ENCODE measurements at places on chromosomes 11 and 22. TPM values are rescaled to one million over a fixed set of nuclear protein-coding genes. Genes with fewer than 3 reads are reported as not detected.

DNA sequence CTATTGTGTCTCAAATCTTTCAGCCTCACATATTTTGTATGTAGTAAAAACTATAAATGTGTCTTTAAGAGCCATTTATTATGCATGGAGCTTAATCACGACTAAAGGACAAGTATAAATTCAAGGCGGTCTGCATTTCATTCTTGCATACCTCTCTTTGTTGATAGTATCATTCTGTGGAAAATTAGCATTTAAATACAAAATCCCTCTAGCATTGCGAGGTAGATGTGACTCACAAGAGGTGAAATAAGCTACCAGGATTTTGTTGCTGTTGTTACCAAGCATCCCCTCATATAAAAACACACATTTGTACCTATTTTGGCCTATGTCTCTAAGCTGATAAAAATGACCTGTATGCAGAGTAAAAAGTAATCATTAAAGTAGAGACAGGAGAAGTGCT lies 537.4 kb upstream of the LUZP2 start:
- DNase-seq = no peak

DNA sequence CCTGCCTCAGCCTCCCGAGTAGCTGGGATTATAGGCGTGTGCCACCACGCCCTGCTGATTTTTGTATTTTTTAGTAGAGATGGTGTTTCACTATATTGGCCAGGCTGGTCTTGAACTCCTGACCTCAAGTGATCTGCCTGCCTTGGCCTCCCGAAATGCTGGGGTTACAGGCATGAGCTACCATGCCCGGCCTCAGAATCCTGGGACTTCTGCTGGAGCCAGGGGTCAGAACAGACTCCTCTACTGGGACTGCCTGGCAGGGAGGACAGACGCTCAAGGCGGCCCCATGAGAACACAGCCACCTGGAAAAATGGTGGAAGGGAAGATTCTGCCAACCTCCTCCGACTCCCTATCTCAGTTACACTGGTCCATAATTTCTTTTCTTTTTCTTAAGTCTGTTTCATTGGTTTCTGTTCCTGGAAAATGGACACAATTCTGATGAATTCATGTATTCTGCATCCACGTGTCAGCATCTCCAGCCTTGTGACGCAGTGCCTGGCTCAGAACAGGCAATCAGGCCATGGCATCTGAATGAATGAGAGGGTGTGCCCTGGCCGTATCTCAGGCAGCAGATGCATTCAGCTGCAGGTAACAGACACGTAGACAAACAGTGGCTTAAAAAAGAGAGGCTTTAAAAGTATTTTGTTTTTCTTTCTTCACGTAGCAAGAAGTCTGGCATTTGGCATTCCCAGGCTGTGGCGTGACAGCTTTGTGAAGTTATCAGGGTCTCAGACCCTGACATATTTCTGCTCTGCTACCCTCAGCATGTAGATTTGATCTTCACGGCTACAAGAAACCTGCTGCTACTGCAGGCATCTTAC lies 4.8 kb downstream of the SMIM38 start:
- no peak for DNase-seq

DDIAS gene
- total RNA-seq = 10.3 TPM

GRCh38 chr11:8822469-8822868 lies 88.5 kb upstream of the AKIP1 start:
- DNase-seq = no peak

DNA sequence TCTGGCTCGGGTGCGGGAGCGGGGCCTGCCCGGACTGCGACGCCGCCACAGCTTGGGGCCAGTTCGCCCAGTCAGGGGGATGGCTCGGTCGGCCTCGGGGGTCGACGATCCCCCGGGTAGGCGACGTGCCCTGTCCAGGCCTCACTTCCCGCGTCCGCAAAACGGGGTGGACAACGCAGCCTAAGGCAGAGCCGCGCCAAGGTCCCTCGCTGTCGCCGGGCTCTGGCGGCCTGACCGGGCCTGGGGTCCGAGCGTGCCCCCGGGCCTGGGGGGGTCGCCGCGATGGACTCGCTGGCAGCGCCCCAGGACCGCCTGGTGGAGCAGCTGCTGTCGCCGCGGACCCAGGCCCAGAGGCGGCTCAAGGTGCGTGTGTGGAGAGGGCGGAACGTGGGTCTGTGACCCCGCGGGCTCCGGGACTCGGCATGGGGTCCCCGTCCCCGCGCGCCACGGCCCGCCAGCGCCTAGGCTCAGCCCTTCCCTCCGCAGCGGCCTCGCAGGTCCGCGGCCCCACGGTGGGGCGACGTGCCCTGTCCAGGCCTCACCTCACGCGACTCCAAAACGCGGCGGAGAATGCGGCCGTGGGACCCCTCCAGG lies 4.2 kb downstream of the SEPTIN5 start:
- DNase-seq = no peak

DNA sequence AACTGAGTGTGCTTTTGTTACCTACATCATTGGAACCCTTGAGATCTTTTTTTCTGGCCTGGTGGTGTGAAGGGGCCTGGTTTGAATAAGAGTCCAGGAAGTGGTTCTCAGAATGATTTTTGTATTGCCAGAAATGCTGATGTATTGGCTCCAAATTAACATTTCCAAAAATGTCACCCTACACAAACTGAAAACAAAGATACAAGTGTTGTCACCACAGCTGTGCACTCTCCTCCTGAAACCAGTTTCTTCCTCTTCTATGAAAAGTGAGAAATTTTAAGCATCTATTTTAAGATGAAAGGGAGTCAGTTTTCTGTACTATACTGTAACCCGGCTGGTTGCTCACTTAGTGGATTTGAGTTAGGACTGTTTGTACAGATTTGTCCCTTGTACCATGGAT lies 218.8 kb downstream of the PGR start:
- no peak for DNase-seq

DNA sequence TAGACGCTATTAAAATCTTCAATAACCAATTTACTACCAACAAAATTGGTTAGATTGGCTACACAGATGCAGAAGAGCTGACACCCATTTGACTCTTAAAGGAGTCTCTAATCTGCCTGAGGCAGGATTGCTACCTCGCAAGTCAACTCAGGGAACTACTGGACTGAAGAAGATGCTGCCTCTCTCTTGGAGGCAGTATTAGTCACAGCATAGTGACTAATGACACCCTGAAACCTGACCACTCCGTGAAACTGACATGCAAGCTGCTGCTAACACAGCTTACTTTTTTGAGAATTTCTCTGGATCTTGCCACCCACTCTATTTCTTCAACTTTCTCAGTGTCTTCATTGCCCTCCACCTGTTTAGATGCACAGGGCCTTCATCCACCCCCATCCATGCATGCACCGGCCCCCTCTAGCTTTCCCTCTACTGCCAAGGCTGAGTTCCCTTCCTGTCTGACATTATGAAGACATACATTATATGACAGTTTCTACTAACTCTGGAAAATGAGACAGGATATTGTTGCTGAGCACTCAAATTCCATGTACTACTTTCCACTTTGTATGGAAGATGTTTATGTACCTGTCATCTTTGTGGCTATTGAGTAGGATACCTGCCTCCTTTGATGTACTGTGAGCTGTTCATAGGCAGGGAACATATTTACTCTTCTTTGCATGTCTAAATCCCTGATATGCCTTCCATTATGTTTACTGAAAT lies 183.2 kb downstream of the MSANTD4 start:
- DNase-seq = peak; percentile 1

DNA sequence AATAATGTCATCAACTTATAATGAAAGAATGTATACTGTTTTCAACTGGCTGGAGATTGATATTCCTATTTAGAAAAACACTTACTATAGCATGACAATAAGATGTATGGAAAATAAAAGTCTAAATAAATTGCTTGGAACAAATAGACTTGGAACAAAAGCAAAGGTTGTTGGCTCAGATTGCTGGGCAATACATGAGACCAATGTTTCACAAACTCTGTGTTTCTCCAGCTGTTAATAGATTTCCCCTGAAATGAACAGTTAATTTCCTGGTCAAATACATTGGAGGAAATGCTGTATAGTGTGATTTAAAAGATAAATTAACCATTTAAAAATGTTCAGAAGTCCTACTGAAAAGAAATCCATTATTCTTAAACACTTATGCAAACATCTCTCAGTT lies 40.1 kb upstream of the CTSC start:
- no peak for DNase-seq

DNA sequence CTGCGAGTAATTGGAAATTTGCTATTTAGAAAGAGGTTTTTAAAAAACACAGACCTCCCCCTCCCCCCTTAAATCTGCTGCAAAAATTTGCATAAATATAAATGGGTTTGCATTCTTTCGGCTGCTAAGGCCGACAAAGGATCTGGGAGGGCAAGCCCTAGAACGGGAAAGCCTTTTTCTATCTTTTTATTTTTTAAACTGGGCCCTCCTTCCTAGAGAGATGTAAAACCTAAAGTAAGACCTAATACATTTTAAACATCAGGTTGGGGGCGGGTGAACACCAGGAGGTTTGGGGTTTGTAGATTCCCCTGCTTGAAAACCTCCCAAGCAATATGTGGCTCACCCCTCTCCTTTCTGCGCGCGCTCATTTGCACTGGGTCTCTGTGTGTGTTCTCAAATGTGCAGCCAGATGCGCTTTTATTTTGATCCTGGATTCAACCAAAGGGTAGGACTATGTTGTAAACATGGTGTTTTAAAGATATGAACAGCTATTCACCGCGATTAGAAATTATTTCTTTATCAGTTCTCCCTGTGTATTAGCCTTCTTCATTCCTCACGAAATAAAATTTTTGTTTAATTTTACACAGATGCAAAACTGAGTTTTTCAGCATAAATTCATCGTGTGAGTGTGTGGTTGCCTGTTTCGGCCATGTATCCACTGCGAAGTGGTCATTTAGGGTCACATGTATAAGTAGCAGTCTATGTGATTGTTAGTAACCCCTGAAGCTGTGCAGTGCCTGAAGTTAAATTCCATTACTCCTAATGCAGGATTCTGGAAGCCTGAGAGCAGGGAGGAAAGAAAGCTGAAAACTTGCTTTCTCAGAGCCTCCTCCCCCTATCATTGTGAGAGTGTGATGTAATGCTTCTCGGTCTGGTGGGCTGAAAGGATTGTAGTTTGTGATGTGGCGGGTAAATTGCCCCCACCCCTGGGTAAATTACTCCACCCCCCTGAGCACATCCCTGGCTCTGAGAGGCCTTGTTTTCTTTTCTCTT lies 988 bp downstream of the TNRC6B start:
- DNase-seq = peak; percentile 28

GRCh38 chr11:10622957-10623791 lies 54.7 kb upstream of the LYVE1 start:
- no peak for DNase-seq

DNA sequence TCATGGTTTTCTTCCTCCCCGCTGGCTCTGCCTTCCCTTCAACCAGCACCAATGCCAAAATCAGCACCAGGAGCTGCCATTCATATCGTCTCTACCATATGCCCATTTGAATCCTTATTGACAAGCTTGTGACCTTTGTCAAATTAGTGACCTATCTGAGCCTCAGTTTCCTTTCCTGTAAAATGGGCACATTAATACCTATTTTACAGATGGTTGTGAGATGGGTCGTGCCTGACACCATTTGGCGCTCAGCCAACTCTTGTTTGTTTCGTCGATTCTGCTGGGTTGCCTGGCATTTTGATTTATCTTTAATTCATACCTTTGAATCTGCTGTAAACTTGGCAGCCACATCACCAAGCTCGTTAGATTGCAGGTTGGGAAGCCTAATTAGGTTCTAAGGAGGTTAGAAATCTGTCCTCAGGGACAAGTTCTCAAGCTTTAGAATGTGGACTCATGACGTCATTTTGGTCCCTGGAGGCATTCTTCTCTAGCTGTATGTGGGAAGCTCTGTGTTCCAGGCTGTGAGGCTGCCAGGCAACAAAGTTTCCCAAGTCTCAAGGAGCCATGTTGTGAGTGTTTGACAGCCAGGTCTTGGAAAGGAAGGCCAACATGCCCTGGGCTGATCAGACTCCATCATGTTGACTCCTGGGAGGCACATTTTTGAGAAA lies 61.0 kb downstream of the RPS6KA4 start:
- no peak for DNase-seq

GRCh38 chr11:89660234-89660633 lies 49.9 kb upstream of the TRIM77 start:
- DNase-seq = no peak

GRCh38 chr11:10282117-10282516 lies 11.9 kb downstream of the SBF2 start:
- no peak for DNase-seq

NXPE1 gene
- total RNA-seq = not detected

GRCh38 chr22:21068681-21069276 lies 23.0 kb downstream of the LRRC74B start:
- no peak for DNase-seq

APOA5 gene
- total RNA-seq = not detected

DNA sequence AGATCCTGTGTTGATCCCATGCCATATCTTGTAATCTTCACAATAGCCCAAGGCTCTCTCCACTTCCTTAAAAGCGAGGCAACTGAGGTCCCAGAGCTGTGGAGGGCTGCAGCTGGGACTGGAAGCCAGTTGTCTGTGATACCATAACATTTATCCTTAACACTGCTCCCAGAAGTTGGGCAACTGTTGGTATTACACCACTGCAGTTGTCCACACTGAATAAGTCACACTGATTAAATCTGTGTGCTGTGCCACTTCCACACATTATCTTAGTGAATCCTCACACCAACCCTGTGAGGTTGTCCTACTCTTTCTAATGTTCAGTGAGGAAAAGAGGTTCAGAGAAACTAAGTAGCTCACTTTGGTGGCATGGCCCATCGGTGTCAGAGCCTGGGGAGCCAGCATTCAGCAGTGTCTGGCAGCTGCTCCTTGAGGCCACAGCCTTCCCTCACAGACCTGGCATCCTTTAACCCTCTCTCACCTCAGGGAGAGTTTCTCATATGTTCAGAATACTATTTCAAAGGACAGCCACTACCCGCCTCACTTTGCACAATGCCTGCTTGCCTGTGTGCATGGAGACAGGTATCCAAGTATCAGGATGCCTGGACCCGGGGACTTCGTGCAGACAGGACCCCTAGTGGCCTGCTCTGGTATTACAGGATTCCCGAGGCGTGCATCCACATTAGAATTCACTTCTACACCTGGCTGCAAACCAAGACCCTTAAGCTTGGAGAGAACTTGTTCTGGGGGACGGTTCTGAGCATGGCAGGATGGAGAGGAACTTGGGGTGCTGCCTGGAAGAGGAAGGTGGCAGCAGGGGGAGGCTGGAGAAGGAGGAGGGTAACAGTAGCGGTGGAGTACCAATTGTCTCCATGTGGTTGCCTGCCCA lies 221.9 kb upstream of the TBCEL start:
- DNase-seq = peak; percentile 36

DNA sequence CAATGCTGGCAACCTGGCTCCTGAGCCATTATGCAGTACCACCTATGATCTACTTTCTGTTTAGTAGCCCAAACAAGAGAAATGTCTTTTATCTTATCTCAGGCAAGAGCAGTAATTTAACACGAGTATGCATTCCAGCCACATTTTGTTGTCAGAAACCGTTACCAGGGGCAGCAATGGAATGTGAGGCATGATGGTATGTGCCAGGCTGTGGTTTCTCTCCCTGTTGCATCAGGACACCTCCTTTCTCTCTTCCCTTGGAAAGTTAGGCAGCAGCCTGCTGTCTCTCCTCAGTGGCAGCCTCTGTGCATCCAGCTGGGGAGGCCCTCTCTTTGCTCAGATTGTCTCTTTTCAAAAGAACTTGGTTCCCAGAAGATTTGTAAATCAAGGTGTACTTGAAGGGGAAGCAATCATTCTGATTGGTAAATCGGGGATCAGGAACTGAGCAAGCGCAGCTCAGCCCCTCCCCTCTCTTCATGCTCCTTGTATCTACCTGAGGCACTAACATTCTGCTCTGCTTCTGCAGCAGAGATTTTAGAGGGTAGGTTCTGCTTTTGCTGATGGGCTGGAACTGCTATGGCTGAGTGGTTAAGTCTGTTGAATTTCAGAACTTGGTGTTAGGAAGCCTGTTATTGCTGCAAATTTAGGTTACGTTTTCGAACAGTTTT lies 229.2 kb downstream of the ADAMTS15 start:
- peak; percentile 68 for DNase-seq

- DNase-seq = no peak
Observed at GRCh38 chr11:5197536-5197935, 2.9 kb downstream of the OR51V1 start.
